Renal cortical epithelial cell (primary cell): ENCODE measurements at places on chromosomes 12 and 14. TPM values are rescaled to one million over a fixed set of nuclear protein-coding genes. Genes with fewer than 3 reads are reported as not detected.

CARMIL3 gene
- 0.10 TPM in 1 of 2 replicates, not detected in the other for total RNA-seq

DNA sequence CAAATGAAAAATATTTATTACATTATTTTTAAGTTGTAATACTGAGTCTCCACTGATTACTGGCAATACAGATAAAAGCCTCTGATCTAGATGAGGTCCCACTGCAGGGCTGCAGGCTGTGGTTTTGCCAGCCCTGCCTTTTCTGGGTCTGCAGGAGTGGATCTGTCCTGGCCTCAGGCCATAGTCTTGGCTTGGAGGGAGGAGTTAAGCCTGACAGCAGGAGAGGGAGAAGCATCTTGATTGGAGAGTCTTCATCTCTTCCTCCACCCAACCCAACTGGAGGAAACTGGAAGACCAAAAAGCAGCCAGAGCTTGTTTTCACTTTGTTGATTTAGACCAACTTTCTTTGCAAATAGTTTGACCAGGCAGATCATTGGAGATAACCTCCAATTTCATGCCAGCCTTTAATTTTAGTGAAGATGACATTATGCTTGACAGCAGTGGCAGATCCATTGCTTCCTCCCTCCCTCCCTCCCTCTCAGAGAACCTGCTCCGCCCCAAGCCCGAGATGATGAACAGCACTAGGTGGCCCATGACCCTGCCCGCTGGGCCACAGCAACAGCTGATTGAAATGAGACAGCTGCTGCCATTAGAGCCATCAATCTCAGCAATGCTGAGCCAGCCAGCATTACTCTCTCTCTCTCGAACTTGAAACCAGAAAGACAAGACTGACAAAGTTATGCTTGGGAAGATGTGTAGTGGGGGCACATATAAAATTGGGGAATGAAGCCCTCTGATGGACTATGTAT is 222.4 kb downstream of the GLT1D1 start:
- DNase-seq = no peak

DNA sequence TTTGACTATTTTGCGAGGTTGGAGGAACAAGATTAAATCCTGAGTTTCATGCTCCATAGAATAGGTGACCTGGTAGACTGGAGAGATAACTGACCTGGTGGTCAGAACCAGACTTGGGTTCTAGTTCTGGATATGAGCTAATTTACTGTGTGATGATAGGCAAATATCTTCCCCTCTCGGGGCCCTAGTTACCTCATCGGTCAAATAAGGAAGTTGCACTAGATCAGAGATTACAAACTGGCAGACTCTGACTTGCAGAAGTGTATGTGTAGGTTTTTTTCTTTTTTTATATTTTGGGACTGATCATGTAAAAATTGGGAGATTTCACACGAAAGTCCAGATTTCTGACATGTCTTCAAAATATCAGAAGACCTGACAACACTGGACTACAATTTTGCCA is 37.0 kb downstream of the RPH3A start:
- DNase-seq = no peak

USP5 gene
- total RNA-seq = 107 and 113 TPM in 2 replicates

GRCh38 chr12:76621582-76622024 is 62.0 kb upstream of the OSBPL8 start:
- peak; percentile 66 for DNase-seq

ATL1 gene
- 3.7 and 10.8 TPM in 2 replicates for total RNA-seq

DNA sequence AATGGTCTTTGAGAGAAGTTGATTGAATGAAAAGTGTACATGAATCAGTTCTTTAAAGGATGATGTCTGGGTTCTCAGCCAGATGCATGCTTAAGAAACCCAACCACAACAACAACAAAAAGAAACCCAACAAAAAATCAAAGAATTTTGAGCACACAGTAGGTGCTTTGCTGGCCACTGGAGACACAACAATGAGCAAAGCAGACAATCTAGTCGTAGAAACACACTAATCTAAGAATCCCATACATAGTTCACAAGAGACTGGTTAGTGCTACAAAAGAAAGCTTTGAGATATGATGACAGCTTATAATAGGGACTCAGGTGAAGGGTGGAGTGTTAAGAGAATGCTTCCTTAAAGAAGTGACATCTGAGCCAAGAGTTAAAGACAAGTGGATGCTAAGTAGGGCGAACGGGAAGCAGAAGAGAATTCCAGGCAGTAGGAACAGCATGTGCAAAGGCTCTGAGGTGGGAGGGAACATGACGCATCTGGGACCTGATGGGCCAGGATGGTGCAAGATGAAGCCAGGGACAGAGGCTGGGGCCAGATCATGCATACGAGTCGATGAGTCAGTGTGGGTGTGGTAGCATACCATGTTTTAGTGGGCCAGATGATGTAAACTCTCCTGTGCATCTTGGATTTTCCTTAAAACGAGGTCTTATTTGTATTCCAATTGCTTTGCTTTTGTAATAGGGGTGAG is 4.6 kb upstream of the HIP1R start:
- peak; percentile 75 for DNase-seq

ACSS3 gene
- total RNA-seq = 8.5 and 19.8 TPM in 2 replicates

DNA sequence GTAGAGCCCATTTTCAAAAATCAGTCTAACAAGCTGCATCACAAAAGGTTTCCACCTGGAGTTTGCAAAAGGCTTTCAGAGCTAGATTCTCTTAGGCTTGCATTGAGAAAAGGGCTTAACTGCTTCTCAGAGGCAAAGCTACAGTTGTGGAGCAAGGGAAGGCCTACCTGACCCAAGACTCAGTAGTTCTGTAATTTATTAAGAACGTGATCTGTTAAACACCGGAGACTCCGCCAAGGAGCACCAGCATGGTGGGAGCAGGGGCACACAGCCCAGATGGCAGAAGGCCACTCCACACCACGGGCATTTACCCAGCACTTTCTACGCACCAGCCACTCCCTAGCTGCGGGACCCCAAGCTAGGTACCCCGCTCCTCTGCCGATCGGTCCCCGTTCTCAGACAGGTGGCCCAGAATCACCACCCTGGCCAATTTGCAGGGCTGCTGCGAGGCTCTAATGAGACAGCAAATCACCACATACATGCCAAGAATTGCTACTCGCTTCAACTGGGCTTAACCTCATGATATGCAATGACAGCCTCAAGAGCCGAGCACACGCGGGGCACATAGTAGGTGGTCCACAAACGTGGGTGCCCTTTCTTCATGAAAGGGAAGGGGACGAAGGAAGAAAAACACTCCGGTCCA is 1.5 kb downstream of the ITPK1 start:
- no peak for DNase-seq

- no peak for DNase-seq
These were observed 51.6 kb upstream of the ABCC9 start for GRCh38 chr12:21992823-21993222.

GRCh38 chr14:102140027-102140749 is 491 bp downstream of the WDR20 start:
- no peak for DNase-seq

- no peak for DNase-seq
These were observed 36.5 kb downstream of the FBXO33 start for GRCh38 chr14:39395555-39396254.

- no peak for DNase-seq
These were observed 43.7 kb downstream of the TRHDE start for GRCh38 chr12:72315858-72316257.

DEPDC4 gene
- 1.9 and 2.4 TPM in 2 replicates for total RNA-seq

- DNase-seq = no peak
These were observed 50.3 kb downstream of the BCL2L14 start for GRCh38 chr12:12121061-12121460.

GRCh38 chr12:992647-993046 is 1.6 kb downstream of the ERC1 start:
- no peak for DNase-seq

GPRC5D gene
- total RNA-seq = not detected in 2 replicates

IL23A gene
- total RNA-seq = 1.7 and 25.2 TPM in 2 replicates

OLR1 gene
- total RNA-seq = 0.87 and 0.89 TPM in 2 replicates

- no peak for DNase-seq
These were observed 141.8 kb upstream of the DYRK2 start for GRCh38 chr12:67506739-67507138.

GRCh38 chr14:103155010-103155409 is 31.7 kb downstream of the TNFAIP2 start:
- DNase-seq = peak; percentile 86

DNA sequence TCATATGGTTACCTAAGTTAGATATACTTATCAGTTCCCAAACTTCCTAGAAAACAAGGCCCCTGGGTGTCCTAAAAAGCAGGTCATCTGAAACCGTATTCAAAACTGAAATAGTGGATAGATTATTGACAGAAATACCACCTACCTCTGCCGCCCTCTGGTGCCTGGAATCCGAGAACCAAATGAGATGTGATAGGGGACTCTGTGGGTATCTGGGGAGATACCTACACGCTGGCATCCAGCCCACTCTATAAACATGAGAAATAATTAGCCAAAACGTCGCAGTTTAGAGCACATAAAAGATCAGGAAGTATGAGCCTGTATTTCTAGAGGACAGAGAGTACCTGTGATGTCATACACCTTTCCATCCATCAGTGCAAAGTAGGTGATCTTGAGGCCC is 4.4 kb downstream of the ORMDL2 start:
- DNase-seq = peak; percentile 46

GRCh38 chr12:3533703-3534386 is 42.8 kb downstream of the PRMT8 start:
- no peak for DNase-seq

- no peak for DNase-seq
These were observed 9.9 kb upstream of the LYZ start for GRCh38 chr12:69338120-69338859.

DNA sequence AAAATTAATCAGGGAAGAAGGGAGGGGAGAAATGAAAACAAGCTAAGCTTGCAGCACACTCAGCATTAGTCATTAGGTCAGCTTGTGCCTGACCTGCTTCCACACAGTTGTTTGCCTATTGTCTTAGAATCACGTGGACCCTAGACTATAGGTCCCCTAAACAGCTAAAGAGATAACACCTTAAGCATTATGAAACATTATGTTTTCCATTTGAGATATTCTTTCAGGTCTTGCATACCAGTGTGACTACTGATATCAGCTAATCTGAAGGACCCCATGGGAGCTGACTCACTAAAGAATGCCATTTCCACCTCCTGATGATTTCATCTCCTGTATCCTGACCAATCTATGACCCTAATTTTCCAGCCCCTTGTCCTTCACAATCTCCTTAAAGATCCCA is 154.1 kb upstream of the FUT8 start:
- DNase-seq = peak; percentile 86
